Brain (organoid and tissue), 16 donors: ENCODE measurements at places on chromosomes 11 and 22. TPM values are rescaled to one million over a fixed set of nuclear protein-coding genes. Genes with fewer than 3 reads are reported as not detected.

Gene ARHGAP42
- polyA plus RNA-seq: 0.59 TPM

Gene GGTLC3
- polyA plus RNA-seq: not detected

Gene LRRC75B
- polyA plus RNA-seq: 14.5 TPM

Gene TNNT3
- polyA plus RNA-seq: 0.58 TPM

Gene ANO3
- 0.81 TPM for polyA plus RNA-seq

Gene MN1
- 1.7 TPM for polyA plus RNA-seq

Gene TP53AIP1
- 0.44 TPM for polyA plus RNA-seq

Gene MFRP
- not detected for polyA plus RNA-seq

Gene RAC2
- polyA plus RNA-seq: 3.3 TPM

Gene GNAZ
- polyA plus RNA-seq: 48.7 TPM

Gene GRIK4
- polyA plus RNA-seq: 2.4 TPM

Gene TYR
- polyA plus RNA-seq: not detected

Gene RFPL1
- not detected for polyA plus RNA-seq

Gene TRIM6
- 0.14 TPM for polyA plus RNA-seq

Gene TH
- 3.5 TPM for polyA plus RNA-seq

Gene LAYN
- polyA plus RNA-seq: 12.9 TPM

Gene CLCF1
- polyA plus RNA-seq: 0.46 TPM

Gene PTPRCAP
- 2.7 TPM for polyA plus RNA-seq

Gene CDCA5
- 68.3 TPM for polyA plus RNA-seq

Gene FOLR1
- 18.6 TPM for polyA plus RNA-seq

Gene CHEK2
- polyA plus RNA-seq: 14.1 TPM

Gene NFRKB
- polyA plus RNA-seq: 22.7 TPM

Gene KLHL22
- 37.0 TPM for polyA plus RNA-seq

Gene SYT8
- polyA plus RNA-seq: not detected

Gene OSM
- polyA plus RNA-seq: not detected

Gene GAL
- 0.44 TPM for polyA plus RNA-seq

Gene EWSR1
- 173 TPM for polyA plus RNA-seq

Gene PARVA
- 20.0 TPM for polyA plus RNA-seq

Gene IL18
- polyA plus RNA-seq: 1.8 TPM

Gene SLC2A11
- polyA plus RNA-seq: 21.1 TPM

Gene SOX10
- 81.2 TPM for polyA plus RNA-seq

Gene MUC5AC
- not detected for polyA plus RNA-seq

Gene LSP1
- 3.7 TPM for polyA plus RNA-seq

Gene VPS11
- polyA plus RNA-seq: 59.4 TPM

Gene CCDC87
- polyA plus RNA-seq: 1.2 TPM

Gene SLC22A9
- polyA plus RNA-seq: 0.14 TPM

Gene OR8H1
- not detected for polyA plus RNA-seq

Gene ZNF215
- polyA plus RNA-seq: not detected

Gene FXYD2
- polyA plus RNA-seq: 0.63 TPM
